Cardiac muscle cell (in vitro differentiated cells and primary cell): ENCODE measurements at places on chromosomes 5 and 9.

DNA sequence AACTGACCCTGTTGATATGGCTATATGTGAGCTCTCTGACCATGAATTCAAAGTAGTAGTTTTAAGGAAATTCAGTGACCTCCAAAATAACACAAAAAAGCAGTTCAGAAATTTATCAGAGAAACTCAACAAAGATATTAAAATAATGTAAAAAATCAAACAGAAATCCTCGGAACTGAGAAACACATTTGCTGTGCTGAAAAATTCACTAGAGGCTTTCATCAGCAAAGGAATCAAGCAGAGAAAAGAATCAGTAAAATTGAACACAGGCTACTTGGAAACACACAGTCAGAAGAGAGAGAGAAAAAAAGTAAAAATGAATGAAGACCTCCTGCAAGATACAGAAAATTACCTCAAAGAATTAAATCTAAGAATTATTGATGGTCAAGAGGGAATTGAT lies 417.2 kb downstream of the TMEM232 start:
- no peak for DNase-seq

GRCh38 chr5:43429706-43430105 lies 17.5 kb upstream of the CCL28 start:
- no peak for DNase-seq

DNA sequence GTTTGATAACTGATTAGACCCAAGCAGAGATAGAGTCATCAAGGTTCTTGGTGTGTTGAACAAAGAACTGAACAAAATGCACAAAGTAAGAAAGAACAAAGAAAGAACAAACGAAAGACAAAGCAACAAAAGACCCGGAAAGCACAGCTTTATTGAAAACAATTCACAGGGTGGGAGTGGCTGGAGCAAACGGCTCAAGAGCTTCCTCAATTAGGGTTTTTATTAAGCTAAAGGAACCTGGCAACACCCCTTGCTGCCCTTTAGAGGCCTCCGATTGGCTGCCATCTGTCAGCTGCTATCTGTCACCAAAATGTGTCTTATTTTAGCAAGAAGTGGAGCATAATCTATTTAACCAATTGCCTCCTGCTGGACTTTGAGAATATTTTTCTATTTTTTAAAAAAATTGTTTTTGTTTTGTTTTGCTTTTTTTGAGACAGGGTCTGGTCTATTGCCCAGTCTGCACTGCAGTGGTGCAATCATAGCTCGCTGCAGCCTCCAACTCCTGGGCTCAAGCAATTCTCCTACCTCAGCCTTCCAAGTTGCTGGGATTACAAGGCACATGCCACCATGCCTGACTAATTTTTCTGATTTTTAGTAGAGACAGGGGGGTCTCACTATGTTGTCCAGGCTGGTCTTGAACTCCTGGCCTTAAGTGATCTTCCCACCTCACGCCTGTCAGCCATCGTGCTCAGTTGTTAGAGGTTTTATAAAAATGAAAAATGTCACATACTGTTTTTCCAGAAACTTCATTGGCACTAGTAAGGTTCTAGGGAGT lies 7.7 kb upstream of the ABO start:
- DNase-seq = no peak

GRCh38 chr5:136166909-136167308 lies 26.1 kb downstream of the SMIM32 start:
- DNase-seq = no peak

DNA sequence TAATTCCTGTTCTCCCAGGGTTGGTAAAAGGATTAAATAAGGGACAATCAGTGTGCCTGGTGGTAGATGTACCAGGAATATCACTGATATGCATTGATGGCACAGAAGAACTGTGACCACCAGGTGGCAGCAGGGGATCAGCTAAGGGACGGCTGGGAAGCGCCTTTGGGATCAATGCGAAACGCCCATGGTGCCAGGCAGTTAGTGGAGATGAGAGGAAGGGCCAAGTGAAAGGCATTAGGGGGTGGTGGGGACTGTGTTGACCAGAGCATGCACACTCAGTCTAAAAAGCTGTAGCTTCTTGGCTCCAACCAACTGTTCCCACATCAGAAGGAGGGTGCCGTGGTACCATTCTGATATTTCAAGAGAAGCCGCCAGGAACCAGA lies 55.6 kb downstream of the ARHGEF37 start:
- DNase-seq = peak; percentile 84

DNA sequence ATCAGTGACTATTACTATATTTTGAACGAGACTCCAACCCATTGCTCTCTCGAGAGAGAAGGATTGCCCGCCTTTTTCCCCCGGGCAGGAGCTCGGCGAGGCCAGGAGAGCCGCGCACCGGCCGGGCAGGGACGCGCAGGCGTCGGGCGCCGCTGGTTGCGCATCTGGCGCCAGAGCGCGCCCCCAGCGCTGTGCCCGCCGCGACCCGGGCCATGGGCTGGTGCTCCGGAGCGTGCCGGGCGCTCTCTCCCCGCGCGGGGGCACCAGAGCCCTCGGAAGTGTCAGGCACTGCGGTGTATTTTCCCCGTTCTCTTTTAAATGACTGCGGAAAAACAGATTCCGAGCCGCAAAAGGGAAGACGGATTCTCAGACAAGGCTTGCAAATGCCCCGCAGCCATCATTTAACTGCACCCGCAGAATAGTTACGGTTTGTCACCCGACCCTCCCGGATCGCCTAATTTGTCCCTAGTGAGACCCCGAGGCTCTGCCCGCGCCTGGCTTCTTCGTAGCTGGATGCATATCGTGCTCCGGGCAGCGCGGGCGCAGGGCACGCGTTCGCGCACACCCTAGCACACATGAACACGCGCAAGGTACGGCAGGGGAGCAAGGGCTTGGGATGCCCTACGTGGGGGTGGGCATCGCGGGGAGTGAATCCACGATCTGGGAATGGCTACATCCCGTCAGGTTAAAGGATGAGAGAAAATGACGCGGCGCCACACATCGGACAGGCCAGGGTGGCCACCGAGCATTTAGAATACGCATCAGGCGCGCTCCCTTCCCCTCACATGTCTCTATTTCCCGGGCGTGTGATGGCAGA lies 1.1 kb upstream of the NTRK2 start:
- peak; percentile 60 for DNase-seq

DNA sequence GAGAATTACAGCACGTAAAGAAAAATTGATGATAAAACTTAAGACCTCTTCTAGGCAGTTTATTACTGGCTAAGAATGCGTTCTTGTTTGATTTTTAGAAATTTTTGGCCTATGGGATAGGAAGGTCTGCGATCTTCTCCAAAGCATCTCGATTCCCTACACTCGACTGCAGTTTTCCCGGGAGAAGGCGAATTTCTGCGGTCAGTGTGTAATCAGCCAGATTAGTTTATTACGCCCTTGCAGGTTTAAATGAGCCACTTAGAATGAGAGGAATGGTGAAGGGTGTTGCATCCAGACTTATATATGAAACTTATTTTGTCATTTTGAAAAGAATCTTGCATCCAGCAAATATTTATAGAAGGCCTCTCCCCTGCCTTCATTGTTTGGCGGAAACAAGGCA lies 1.2 kb downstream of the MTAP start:
- peak; percentile 35 for DNase-seq

DNA sequence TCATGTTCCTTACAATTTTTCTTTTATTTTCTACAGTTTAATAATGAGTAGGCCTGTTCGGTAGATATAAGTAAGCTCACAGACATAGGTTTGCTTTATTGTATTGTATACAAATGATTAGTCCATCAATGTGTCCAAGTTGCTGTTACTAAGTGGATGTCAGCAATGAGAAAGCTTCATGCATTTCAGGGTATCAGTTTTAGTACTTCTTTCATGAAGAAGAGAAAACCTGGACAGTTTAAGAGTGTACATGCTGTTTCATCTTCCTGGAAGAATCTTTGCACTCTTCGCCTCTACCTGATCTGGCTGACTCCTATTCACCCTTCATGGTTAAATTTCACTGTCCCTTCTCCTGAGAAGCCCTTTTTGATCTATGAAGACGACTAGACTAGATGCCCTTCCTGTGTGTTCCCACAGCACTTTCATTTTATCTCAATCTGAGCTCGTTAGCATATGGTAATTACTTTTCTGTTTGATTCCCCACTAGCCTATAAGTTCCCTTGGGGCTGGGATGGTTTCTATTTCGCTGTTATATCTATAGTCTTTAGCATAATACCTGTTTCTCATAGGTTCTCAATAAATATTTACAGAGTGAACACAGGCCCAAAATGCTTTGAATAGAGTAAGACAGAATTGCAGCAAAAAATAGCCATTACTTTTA lies 70.7 kb downstream of the CETN3 start:
- no peak for DNase-seq

DNA sequence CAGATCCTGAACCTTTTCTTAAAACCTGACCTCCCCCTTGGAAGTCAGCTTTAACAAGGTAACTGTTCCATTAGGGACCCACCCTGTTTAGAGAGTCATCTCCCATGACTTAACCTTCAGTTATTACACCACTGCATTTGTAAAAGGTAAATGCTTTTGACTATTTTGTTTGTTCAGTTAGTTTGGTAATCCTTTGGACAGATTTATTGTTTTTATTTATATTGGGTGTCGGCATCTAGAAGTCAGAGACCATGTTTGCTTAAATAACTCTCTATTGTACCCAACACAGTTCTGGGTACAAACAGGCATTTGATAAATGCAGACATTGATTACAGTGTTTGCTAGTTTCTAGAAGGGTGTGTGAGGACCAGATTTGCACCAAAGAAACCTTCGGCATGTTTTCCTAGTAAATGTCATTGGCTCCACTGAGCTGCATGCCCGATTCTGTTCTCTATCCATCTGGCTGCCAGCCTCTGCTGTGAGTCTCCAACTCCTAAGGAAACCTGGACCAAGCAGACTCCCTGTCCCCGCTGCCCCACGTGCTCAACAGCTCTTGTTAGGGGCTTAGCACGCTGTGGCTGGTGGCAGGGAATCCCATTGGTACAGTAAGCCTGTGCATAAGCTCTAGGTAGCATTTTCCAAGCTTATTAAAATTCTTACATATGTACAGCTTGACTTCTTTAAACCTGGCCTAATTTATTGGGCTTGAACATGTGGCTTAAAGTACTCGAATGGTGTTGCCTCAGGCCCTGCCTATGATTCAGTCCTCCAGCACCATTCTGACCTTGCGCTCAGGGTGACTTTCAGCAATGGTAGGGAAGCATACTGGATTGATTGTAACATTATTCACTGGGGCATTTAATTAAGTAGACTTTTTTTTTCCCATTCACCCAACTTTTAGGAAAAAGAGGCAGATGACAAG lies 6.6 kb downstream of the PCBD2 start:
- DNase-seq = no peak

DNA sequence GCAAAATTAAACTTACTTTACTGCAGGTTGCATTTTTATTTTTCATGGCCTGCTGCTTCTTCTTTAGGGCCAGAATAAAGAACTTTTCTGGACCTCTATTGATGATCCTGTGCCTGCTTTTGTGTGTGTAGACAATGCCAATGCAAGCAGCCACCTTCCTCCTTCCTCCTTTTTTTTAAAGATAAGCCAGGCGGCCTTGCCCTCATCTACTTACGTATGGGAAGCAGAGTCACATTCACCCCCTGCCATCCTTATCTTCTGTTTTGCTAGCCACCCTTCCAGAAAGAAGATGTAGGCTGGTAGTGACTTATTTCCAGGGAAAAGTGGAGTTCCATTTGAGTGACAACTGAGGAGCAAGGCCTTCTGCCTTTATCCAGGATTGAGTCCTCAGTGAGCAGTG lies 122.9 kb downstream of the KDM4C start:
- DNase-seq = no peak

DNA sequence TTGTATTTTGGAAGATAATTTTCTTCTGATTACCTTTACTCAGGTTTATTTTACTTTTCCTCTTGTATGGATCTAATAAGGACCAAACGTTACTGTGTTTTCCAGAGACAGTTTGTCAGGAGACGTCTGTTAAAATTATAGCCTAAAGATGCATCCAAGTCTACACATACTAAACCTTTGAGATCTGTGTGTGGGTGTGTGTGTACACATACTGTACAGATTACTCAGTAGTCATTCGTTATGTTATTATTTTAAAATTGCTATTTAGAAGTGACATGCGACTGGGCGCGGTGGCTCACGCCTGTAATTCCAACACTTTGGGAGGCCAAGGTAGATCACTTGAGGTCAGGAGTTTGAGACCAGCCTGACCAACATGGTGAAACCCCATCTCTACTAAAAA lies 51.6 kb upstream of the CNTLN start:
- no peak for DNase-seq

DNA sequence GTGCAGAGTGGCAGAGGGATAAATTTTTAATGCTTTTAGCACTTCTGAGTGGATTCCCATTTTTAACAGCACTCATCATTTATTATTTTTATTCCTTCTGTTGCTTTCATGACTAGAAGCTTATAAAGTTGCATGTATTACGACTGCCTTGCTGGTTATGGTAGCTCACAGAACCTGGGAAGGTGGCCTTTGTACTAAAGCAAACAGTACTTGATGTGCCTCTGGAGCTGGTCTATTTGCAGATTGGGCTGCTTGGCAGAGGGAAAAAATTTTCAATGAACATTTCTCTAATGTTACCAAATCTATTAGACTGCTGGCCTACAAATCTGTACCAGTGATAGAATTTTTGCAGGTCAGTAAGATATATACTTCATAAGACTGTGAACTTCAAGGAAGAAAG lies 274.5 kb upstream of the C9orf72 start:
- DNase-seq = no peak

GRCh38 chr5:24163091-24163490 lies 481.7 kb downstream of the CDH10 start:
- no peak for DNase-seq

DNA sequence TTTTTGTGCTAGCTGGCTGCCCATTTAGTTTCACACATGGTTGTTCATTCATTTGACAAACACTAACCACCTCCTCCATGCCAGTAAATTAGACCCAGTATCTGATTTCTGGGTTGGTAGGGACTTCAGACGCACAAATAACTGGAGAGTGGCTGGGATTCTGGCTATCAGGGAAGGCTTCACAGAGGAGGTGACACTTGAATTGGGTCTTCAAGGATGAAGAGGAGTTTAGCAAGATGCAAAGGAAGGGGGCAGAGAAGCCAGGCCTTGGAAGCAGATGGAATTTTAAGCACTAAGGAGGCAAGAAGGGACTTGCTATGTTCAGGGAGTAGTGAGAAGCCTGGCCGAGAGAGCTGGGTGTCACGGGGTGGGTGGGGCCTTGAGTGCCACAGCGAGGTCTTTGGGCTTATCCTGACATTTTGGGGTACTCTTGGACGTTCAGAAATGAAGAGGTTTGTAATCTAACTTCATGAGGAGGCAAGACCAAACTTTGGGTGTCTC lies 71.3 kb downstream of the LMX1B start:
- no peak for DNase-seq

- no peak for DNase-seq
Observed at GRCh38 chr5:143431789-143432188, 28.3 kb upstream of the NR3C1 start.

- DNase-seq = peak; percentile 9
Observed at GRCh38 chr5:55232271-55232984, 980 bp downstream of the CCNO start.

DNA sequence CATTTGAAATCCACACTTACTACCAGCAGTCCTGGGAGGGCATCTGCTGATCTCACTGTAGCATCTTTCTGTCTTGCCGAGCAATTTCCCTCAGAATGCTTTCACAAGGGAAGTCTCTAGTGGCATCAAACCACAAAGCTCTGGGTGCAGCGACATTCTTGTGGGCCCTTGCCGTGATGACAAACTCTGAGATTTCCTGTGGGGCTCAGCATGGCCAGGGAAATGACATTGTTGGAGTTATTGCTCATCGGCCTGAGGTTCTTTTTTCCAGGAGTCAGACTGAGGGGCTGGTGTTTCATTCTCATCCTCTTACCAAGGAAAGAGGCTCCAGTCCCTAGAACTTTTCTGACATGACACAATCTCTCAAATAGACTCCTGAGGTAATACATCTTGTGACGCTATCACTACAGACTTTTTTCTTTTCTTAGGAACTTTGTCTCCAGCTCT lies 51.4 kb downstream of the PFDN1 start:
- no peak for DNase-seq
